T-helper 17 cell (primary cell): ENCODE measurements at places on chromosomes 7 and 10.

DNA sequence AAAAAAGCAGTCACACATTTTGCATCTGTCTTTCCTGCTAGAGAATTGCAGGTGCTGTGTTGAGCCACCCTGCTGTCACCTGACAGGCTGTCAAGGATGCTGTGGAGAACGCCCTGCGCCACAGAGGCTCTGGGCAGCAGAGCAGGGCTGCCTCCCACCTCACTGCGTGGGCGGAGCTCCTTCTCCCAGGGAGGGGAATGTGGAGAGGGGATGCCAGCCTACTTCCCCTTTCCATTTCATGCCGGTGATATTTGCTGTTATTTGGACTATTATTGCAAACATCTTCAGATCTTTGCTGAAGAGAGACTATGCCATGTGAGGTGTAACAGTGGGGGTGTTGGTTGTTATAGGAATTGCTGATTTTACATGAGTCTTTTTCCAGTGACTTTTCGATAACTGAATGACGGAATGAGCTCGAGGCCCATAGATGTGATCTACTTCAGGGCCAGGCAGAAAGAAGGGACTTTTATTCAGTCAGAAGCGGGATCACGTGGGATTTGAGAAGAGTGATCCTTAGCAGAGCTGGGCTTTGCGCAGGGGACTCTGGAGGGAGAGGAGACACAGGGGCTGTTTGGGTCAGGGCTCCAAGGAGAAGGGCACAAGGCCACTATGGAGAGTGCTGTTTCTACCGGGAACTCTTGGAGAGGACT lies 13.6 kb upstream of the PRKAG2 start:
- no peak for DNase-seq

- DNase-seq, result peak; percentile 27
These were observed 81.7 kb downstream of the RNF216 start for GRCh38 chr7:5699467-5700384.

DNA sequence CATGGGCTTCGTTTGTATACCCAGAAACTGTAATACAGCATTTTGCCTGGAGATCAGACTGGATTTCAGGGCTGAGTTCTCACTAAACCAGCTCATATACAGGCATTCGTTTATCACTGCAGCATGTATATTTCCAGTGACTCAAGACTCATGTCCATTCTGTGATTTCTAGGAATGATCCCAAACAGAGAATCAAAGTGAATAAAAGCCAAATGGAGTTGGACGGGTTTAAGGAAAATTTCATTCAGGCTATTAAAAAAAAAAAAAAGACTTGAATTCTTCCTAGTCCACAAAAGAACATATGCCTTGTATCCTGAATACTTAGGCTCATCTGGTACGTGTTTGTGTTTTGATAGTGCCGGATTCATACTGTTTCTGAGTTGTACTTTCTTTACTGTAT lies 46.8 kb downstream of the TET1 start:
- no peak for DNase-seq

GRCh38 chr7:4962872-4963775 lies 4.1 kb upstream of the MMD2 start:
- DNase-seq, result no peak

DNA sequence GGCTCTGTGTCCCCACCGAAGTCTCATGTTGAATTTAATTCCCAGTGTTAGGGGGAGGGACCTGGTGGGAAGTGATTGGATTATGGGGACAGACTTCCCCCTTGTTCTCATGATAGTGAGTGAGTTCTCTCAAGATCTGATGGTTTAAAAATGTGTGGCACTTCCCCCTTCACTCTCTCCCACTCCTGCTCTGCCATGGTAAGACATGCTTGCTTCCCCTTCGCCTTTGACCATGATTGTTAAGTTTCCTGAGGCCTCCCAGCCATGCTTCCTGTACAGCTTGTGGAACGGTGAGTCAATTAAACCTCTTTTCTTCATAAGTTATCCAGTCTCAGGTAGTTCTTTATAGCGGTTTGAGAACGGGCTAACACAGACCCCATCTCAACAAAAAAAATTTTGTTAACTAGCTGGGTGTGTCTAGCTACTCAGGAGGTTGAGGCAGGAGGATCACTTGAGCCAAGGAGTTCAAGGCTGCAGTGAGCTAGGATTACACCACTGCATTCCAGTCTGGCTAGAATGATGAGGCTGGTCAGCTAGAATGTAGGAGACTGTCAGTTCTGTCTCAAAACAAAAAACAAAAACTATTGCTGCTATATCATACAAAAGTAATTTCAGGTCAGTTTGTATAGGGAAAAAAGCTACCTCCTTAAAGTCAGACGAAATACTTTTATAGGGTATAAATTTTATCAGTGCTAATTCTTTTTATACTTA lies 57.7 kb downstream of the ATAD1 start:
- no peak for DNase-seq

DNA sequence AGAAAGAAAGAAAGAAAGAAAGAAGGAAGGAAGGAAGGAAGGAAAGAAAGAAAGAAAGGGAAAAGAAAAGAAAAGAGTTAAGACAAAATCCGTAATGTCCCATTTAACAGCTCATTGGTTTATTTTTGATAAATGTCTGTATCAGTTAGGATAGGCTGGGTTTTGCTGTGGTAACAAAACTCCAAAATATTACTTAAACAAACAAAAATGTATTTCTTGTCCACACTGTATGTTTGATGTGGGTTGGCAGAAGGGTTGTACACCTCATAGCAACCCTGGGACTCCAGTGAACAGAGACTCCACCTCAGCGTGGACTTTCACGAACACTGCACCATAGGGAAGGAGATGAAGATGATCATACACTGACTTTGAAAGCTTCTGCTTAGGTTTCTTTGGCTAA lies 59.6 kb downstream of the PPP1R3C start:
- DNase-seq, result no peak

GRCh38 chr7:84245835-84246234 lies 51.2 kb upstream of the SEMA3A start:
- no peak for DNase-seq
